ENCODE measurements at places on chromosomes 2 and 18.

DNA sequence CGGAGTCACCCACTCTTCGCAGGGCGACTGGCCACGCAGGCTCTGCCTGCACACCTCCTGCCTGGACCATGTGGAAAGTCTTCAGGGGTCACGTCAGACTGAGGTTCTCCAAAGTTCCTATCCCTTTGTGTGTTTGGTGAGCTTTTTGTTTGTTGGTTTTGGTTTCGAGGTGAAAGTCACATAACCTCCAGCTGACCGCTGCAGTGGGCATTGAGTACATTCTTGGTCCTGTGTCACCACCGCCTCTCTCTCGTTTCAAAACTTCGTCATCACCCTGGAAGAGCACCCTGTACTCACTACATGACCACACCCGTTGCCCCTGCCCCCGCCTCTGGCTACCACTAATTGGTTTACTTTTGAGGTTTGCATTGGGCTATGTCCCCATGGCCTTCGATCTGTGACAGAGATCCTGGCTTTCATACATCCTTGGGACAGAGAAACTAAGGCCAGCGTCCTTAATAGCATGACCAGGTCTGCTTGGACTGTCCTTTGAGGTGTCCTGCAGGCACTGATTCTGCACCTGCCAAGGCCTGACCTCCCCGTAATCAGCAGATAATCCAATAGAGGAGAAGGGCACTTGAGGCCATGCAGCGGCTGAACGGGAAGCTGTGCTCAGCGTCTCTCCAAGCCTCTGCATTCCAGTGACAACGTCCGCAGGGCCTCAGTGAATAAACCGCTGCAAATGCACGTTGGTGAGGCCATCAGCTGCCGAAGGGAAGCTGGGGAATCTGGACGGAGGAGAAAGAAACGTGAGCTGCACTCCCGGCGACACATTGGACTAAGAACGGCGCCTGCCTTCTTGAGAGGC, 46.8 kb downstream of the SH3BP4 start:
- no peak for DNase-seq

DNA sequence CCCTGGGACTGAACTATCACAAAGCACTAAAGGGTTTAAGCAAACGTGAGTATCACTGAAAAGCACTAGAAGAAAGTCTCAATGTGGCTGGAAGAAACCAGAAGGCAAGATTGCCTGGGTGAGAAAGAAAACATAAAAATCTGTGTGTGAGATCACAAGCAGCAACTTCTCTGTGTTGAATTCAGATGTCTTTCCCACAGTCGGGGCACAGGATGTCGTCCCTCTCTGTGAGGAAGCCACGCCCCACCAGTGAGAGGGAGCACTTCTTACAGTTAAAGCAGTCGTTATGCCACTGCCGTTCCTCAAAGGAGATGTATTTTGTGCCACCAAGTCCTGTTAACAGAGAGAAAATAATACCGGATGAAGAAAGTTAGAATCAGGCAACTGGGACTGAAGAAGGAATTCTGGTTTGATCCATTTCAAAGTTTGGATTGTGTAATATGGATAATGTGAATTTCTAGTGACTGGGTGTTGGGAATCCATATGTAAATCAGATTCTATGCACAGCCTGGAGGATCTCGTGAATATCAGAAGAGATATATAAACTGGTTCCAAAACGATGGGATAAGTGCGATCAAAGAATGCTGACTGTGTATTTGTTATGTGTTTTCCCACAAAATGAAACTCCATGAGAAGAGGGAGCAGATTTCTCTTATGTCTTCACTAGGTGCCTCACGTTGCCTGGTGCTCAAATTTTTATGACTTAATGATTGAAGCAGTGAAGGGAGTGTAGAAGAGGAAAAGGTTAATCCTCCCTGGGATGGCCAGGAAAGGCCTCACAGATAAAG, 24.0 kb downstream of the C2orf49 start:
- no peak for DNase-seq

DNA sequence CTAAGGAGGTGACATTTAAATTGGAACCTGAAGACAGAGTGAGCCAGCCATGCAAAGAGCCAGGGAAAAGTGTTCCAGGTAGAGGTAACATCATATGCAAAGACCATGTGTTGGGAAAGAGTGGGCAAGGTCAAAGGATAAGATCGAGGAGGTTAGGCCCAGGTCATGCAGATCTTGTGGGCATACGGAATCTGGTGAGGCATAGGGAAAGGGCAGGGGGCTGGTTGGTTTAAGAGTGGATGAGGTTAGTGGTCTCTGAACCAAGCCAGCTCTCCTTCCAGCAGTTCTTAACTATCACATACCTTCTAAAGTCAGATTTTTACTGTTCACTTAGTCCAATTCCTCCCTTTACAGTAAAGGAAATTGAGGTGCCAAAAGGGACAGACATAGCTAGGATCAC, 3.0 kb downstream of the ANKRD53 start:
- no peak for DNase-seq

DNA sequence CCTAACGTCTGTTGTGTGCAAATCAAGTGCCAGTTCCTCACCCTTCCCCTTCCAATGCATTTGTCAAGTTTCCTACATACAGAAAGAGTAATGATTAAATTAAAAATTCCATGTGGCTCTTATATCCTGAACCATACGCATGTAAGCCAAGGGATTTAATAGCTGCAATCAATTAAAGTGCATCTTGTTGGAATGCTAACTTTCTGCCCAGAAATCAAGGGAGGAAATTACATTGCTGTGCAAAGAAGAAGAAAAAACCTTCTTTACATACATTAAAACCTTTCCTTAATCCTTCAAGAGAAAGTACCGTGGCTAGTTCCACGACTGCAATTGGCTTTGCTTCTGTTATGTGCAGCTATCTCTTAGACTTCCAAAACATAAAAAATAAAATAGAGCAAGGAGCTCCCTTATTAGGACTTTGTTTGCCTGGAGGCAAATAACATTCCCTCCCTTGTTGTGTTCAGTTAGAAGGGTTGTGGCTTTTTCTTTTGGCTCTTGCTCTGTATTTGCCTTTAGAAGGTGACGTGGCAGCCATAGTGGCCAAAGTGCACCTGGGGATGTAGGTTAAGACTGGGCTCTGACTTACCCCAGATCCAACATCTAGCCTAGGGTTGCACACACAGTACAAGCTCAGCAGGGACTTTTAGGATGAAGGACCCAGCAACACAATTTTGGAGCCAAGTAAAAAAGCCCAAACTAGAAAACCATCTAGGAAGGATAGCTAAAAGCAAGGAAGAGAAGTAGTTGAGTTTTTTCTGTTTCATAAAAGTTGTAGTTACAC, 158.3 kb downstream of the ANTXR1 start:
- no peak for DNase-seq

DNA sequence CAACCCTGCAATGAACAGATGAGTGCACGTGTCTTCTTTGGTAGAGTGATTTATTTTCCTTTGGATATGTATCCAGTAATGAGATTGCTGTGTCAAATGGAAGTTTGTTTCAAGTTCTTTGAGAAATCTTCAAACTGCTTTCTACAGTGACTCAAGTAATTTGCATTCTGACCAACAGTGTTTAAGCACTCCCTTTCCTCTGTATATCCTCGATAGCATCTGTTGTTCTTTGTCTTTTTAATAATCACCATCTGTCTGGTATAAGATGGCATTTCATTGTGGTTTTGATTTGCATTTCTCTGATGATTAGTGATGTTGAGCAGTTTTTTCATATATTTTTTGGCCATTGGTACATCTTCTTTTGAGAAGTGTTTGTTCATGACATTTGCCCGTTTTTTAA, 1608.3 kb upstream of the ZEB2 start:
- no peak for DNase-seq

- DNase-seq = peak; percentile 11
These were observed 29.6 kb downstream of the MCEE start for GRCh38 chr2:71100195-71100964.

DNA sequence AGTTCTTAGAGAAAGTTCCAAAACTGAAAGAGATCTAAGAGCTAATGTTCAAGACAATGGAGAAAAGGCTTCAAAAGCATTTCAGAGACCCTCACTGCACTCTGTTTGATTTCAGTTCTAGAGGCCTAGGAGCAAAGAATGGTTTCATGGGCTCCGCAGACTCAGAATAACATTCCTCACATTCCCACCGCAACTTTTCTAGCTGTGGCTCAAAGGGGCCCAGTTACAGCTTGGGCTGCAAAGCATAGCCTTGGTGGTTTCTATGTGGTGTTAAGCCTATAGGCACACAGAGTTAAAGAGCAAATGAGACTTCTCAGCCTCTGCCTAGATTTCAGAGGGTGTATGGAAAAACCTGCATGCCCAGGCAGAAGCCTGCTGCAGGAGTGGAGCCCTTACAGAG, 73.0 kb downstream of the FSIP2 start:
- no peak for DNase-seq

Measured in CD8-positive, alpha-beta memory T cell (primary cell).